ENCODE measurements at places on chromosomes 4 and X. TPM values are rescaled to one million over a fixed set of nuclear protein-coding genes. Genes with fewer than 3 reads are reported as not detected.
A peak's percentile ranks its signal among the peaks of the same experiment; 100 is the strongest.

- no peak for DNase-seq
Observed at GRCh38 chrX:103818842-103819619, 13.0 kb downstream of the RAB9B start.

PRAF2 gene
- 2.3 TPM for total RNA-seq

GRCh38 chrX:68631336-68631735 is 16.1 kb upstream of the STARD8 start:
- no peak for DNase-seq

PLS3 gene
- total RNA-seq: 183 TPM

RASSF6 gene
- not detected for total RNA-seq

DNA sequence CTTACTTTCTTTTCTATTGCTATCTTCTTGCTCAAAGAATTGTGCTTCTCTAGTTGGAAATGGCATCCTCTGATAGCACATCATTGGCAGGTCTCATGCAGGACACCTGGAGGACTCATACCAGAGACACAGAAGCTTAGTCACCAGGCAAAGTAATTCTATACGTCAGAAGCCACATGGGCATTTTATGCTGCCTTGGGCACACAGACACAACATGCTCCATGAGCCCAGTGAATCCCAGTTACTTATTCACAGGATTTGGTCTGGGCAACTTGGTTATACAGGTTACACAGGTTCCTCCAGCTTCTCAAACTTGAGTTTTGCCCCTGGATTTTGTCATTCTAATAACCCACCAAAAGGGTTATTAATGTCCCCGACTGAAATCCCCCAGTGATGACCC is 7.1 kb downstream of the RASSF6 start:
- no peak for DNase-seq

DNA sequence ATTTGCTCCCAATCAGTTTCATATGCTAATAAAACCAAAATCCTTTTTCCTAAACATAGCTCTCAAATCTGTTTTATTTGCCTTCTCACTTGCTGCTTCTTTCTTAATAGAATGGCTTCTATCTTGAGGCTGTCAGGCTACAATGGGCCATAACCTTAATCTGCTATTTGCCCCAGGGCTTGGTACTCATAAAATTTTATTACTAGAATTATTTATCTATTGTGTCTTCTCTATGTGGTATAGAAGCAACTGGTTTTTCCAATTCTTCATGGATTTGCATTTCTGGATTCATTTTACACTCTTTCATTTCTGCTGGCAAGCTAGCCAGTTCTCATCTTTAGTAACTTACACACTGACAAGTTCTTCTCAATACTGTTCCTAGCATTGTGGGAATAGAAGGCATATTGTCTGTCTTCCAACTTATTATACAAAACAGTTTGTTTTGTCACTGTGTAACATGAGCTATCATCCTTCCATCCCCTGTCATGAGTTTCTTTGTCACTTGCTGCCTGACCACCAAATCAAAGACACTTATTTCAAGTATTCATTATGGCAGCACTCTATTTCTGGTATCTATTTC is 96.6 kb upstream of the KCNIP4 start:
- peak; percentile 41 for DNase-seq

- peak; percentile 56 for DNase-seq
Observed at GRCh38 chrX:111568354-111568753, 56.9 kb downstream of the SERTM2 start.

MUC7 gene
- 0.69 TPM for total RNA-seq

DNA sequence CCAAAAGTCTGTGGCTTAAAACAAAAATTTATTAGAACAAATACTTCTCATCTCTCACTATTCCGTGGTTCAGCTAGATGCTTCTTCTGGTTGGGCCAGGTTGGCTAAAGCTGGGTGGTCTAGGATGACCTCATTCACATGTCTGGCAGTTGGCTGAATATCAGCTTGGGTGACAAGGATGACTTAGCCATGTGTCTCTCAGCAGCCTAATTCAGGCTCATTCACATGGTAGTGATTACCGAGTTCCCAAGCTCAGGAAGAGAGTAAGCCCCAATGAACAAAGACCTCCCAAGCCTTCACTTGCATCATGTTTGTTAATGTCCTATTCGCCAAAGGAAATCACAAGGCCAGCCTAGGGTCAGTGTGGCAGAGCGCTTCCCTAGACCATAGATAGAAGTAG is 119.4 kb downstream of the FANCB start:
- no peak for DNase-seq

DNA sequence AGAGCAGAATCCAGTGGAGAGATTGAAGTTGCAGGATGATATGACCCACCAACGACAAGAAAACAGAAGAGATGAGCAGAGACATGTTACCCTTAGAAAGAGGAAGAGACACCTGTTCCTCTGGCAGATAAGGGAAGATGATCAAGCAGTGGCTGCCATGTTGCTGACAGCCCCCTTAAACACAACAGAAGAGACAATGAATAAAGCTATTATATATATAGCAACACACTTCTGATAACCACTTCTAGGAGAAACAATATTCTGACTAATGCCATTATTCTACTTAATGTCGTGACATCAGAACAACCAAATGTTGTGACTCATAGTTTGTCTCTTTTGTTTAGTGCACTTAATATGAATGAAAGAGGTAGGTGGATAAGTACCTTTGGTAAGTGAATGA is 44.9 kb downstream of the SH3RF1 start:
- no peak for DNase-seq

SERTM2 gene
- total RNA-seq: not detected

DNA sequence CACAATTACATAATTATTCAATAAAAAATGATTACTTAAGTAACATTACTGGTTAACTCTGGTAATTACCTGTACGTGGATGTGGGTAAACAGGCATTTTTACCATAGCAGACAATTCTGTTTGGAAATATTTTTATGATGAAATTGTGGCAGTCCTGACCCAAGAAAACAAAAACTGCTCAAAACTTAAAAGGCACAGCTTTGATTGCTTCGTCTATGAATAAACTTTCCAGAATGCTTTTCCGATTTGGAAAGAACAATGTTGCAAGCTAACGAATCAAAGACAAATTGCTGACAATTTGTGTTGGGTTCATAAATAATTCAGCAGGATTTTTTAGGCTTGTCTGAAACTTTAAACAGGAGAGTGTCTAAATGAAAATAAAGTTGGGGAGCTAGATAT is 150.6 kb upstream of the GYPA start:
- DNase-seq: no peak

- no peak for DNase-seq
Observed at GRCh38 chrX:153061732-153062131, 5.5 kb downstream of the PNMA3 start.

- DNase-seq: no peak
Observed at GRCh38 chrX:38170556-38170955, 50.1 kb downstream of the SRPX start.

GRCh38 chr4:115110191-115111181 is 2.9 kb downstream of the NDST4 start:
- DNase-seq: no peak

DNA sequence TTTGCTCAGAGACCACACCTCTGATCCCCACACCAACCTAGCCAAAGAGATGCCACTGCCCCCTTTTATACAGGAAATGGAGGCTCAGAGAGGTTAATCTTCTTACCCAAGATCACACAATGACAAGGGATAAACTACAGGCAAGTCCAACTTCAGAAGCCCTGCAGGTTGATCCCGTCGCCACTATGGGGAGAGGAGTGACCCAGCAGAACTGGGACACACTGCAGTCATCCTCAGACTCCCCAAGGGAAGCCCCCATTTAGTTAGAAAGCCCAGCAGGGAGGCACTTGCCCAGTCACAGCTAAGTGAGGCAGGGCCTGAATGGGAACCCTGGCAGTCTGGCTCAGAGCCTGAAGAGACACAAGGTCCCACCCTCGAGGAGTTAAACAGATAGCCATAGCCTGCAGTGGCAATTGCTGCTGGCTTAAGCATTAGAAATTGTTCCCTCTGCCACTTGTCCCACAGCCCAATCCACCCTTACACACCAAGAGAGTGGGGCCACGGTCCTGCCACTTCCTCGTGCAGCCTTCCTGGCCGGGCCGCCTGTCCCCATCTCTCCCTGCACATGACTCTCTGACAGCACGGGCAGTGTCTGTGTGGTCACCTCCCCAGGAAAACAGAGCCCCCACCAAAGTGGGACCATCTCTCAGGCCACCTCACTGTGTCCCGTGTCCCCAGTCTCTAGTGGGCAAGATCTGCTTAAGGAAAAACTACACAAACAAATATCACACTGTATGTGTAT is 2.7 kb downstream of the JAKMIP1 start:
- no peak for DNase-seq

DNA sequence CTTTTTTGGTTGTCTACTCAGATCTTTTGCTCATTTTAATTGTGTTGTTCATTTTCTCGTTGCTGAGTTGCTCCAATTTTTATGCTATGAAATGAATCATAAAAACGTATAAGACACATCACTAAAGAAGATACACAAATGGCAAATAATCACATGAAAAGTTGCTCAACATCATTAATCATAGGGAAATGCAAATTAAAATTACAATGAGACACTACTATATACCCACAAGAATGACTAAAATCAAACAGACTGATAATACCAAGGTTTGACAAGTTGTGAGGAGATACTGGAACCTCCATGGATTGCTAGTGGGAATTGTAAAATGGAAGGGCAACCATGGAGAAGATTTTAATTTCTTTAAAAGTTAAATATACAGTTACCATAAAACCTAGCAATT is 17.0 kb downstream of the GSTCD start:
- no peak for DNase-seq

GRCh38 chr4:48116582-48116981 is 17.5 kb downstream of the TXK start:
- DNase-seq: no peak

GRCh38 chr4:98609934-98610333 is 48.5 kb downstream of the TSPAN5 start:
- DNase-seq: no peak

GRCh38 chr4:1898681-1899080 is 27.5 kb downstream of the NSD2 start:
- DNase-seq: no peak

DNA sequence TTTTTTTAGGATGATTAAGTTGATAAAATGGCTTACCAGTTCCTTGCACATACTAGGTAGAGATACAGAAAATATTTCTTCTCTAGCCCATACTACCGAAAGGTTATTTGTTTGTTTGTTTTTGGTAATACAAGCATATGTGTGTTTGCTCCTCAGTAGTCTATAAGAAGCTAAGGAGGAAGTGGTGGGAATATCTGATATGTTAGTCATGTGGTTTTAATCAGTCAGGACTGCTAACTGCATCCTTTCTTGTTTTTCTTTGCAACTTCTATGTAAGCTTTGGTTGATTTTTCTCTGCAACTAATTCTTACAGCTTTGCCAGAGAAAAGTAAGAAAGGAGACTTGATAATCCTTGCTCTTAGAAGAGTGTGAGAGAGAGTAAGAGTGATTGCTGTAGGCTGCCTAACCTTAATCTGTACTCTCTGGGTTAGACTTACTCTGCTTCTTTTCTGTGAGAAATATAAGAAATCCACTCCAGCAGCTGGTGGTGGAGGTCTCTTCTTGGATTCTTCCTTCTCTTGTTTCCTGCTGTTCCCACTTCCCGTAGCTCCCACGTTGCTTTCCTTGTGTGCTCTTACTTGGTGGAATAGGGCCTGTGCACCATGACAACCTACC is 28.3 kb downstream of the SEPTIN11 start:
- DNase-seq: peak; percentile 5

- no peak for DNase-seq
Observed at GRCh38 chr4:156638925-156639605, 332.5 kb downstream of the PDGFC start.

GRCh38 chrX:13864264-13864663 is 47.4 kb upstream of the GPM6B start:
- no peak for DNase-seq

Data from SK-MEL-5 (cell line).